ENCODE measurements at places on chromosomes 7 and 10.

DNA sequence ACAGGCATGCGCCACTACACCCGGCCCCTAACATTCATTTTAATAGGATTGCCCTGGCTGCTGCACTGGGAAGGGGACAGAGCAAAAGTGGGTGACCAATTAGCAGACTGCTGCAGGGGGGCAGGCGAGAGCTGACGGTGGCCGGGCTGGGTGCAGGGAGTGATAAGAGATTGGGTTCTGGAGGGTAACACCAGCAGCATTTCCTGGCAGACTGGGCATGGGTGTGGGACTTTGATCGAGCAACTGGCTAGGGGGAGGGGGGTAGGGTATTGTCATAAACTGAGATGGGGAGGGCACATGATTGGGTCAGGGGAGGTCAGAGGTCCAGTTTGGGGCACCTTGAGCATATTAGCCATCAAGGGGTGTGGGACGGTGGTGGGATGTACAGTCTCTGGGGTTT lies 20.2 kb upstream of the AMZ1 start:
- no peak for DNase-seq

DNA sequence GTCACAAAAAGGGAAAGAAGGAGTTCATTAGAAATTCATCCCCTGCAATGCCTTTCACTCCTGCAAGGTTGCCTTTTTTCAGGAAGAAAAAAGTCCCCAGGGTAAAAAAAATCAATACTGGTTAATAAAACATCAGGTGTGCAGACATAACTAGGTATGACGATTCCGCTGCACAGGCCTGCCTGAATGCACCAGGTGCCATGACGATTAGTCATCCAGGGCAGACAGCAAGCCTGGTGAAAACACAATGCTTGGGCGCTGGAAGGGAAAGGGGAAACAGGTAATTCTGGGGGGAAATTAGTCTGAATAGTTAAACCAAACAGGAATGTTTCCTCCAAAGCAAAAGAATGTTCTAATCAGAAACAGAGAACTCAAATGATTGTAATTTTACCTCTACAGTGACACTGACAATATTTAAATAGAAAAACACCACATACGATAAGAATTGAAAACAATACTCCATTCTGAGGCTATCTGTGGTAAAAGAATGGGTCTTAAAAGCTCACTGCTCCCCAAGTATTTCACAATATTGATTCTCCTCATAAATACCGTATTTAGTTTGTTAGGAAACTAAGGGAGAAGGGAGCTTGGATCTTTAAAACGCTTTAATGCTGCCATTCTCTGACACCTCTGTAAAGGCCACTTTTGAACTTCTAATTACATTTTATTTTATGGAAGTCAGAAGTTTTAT lies 45.2 kb downstream of the VPS41 start:
- no peak for DNase-seq

DNA sequence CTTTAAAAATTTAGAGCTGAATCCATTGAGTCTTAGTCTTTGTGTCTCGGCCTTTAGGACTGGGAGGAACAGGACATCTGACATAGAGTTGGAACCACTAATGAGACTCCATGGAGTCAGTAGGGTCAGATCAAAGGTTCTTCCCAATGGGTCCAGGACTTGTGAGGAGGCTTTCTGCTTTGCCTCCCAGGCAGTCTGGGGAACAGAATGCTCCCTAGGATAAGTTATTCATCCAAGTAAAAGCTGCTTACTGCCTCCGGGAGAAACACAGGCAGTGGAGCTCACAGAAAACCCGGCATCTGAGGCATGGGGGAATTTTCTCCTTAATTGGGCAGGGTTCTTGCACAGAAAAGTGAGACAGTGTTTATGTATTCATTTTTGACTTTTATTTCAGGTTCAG lies 216.4 kb downstream of the SEC23IP start:
- DNase-seq: no peak

DNA sequence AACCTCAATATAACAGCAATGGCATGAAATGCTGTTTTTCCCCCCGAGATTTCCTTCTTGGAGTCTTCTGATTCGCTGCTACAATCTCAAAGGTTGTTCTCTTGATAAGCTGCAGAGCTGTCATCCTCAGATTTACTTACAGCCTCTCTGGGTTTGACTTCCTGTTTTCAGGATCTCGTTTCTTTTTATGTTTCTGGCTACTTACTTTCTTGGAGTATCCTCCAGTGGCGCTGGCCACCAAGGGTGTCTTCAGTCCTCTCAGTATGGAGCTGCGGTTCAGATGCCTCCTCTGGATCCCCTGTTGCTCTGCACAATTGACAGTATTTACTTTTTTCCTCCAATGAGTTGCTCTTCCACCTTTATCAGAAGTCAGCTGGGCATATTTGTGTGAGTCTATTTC lies 152.0 kb upstream of the TMEM72 start:
- no peak for DNase-seq

DNA sequence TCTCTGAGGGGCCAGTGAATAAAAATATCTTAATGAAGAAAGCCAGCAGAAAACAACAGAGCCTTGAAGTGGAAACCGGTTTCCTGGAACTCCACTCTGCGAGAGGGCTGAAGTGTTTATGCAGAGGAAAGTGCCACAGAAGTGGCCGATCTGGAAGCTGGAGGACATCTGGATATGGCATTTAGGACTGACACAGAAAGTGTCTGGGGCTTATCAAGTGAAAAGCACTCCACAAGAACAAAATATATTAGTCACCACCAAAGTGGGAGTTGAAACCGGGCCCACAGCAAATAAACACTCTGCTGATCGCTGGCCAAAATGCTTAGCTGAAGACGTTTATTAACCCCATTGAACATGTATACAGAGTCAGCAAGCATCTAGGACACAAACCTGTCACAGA lies 7.8 kb downstream of the NOD1 start:
- no peak for DNase-seq

GRCh38 chr7:96833676-96834453 lies 124.2 kb upstream of the SEM1 start:
- DNase-seq: no peak

- no peak for DNase-seq
These were observed 201.6 kb upstream of the FZD8 start for GRCh38 chr10:35843524-35844181.

GRCh38 chr7:1131471-1132265 lies 28.3 kb downstream of the ZFAND2A start:
- DNase-seq: no peak

- no peak for DNase-seq
These were observed 243.9 kb downstream of the ZMYND11 start for GRCh38 chr10:378930-379704.

- no peak for DNase-seq
These were observed 712 bp downstream of the ITPRIP start for GRCh38 chr10:104337521-104337984.

DNA sequence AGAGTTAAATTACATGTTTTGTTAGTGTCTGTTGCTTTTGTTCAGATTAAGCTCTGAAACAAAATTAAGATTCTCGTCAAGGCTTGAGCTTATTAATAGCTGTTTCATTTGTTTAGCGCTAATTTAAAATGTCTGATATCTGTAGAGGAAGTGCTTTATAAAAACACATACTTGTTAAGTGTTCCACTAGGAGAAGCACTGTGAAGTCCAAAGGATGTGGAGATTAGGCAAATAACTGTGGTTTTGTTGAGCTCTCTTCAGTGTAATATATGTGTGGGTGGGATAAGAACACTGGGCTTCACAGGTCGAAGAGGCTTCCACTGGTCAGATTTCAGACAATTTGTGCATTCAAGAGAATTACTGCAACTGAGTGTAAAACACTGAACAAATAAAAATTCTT lies 242.0 kb downstream of the AUTS2 start:
- no peak for DNase-seq

- no peak for DNase-seq
These were observed 23.9 kb downstream of the HECTD2 start for GRCh38 chr10:91434041-91434440.

GRCh38 chr7:100173806-100174495 lies 3.2 kb downstream of the GPC2 start:
- no peak for DNase-seq

GRCh38 chr7:108114117-108114841 lies 15.9 kb downstream of the LAMB4 start:
- no peak for DNase-seq

- DNase-seq: no peak
These were observed 3.5 kb downstream of the SH2D4B start for GRCh38 chr10:80540981-80541750.

- DNase-seq: no peak
These were observed 705.5 kb downstream of the POM121L12 start for GRCh38 chr7:53740971-53741370.

GRCh38 chr7:132643302-132643701 lies 67.0 kb upstream of the PLXNA4 start:
- no peak for DNase-seq

GRCh38 chr10:51186361-51186760 lies 112.1 kb downstream of the PRKG1 start:
- DNase-seq: no peak

DNA sequence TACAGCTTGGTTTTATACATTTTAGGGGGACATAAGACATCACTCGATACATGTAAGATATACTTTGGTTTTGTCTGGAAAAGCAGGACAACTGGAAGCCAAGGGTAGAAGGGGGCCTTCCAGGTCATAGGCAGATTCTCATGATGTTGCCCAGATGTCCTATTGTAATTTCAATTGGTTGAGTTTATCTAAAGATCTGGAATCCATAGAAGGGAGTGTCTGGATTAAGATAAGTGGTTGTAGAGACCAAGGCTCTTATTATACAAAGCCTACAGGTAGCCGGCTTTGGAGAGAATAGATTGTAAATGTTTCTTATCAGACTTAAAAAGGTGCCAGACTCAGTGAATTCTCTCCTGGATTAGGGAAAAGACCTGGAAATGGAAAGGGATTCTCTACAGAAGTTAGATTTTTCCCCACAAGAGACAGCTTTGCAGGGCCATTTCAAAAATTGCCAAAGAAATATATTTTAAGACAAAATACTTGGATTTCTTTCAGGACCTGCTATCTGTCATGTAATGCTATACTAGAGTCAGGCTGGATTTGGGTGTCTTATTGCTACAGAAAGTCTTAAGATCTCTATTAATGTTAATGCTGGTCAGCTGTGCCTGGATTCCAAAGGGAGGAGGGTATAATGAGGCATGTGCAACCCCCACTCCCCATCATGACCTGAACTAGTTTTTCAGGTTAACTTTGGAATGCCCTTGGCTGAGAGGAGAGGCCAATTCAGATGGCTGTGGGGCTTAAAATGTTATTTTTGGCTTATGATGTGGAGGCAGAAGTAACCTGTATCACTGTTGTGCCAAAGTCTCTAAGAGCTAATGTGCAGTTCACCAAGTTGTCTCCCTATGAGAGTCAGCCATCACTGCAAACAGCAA lies 511.1 kb upstream of the C7orf33 start:
- no peak for DNase-seq

- DNase-seq: no peak
These were observed 1.8 kb downstream of the A1CF start for GRCh38 chr10:50883629-50884028.

GRCh38 chr10:94103801-94104221 lies 110.1 kb downstream of the PLCE1 start:
- no peak for DNase-seq

DNA sequence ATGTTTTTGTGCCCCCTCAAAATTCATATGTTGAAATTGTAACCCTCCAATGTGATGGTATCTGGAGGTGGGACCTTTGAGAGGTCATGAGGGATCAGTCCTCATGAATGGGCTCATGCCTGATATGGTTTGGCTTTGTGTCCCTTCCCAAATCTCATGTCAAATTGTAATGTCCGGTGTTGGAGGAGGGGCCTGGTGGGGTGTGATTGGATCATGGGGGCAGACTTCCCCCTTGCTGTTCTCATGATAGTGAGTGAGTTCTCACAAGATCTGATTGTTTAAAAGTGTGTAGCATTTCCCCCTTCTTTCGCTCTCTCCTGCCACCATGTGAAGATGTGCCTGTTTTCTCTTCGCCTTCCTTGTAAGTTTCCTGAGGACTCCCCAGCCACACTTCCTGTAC lies 53.4 kb downstream of the TLL2 start:
- DNase-seq: no peak

GRCh38 chr7:138618933-138619332 lies 82.2 kb downstream of the SVOPL start:
- no peak for DNase-seq

GRCh38 chr7:84204655-84205054 lies 10.1 kb upstream of the SEMA3A start:
- no peak for DNase-seq

- no peak for DNase-seq
These were observed 88.8 kb downstream of the SLC25A13 start for GRCh38 chr7:96233084-96233483.

DNA sequence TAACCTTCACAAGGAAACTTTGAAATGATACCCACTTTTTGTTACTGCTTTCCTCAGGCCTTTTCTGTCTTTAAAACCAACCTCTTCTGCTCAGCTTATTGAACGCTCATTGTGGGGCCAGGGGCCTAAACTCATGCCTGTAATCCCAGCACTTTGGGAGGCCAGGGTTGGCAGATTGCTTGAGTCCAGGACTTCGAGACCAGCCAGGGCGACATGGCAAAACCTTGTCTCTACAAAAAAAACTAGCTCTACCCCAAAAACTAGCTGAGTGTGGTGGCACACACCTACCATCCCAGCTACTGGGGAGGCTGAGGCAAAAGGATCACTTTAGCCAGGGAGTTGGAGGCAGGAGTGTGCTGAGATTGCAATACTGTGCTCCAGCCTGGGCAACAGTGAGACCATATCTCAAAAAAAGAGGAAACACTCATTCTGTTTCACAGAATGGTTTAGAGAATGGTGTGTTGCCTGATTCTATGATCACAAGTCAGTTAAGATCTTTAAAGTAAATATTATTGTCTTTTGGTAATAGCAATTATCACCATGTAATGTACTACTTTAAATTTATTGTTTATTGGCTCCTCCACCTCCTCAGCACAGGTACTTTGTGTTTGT lies 51.1 kb downstream of the KCTD7 start:
- DNase-seq: no peak

DNA sequence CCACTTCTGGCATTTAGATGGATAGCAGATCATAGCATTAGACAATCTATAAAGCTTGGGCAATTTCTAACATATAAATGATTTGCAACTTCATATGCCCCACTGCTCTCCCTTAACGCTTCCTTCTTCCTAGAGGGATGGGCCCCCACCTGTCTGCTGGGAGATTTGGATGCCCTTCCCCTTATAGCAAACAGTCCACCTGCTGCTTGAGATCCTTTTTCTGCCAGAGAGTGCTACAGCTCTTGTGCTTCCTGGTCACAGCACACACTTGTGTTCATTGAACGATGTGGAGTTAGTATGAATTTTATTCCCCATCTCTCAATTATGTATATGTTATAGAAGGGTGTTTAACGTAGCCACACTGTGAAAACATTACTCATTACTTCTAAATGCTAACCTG lies 10.4 kb upstream of the PCGF5 start:
- no peak for DNase-seq

DNA sequence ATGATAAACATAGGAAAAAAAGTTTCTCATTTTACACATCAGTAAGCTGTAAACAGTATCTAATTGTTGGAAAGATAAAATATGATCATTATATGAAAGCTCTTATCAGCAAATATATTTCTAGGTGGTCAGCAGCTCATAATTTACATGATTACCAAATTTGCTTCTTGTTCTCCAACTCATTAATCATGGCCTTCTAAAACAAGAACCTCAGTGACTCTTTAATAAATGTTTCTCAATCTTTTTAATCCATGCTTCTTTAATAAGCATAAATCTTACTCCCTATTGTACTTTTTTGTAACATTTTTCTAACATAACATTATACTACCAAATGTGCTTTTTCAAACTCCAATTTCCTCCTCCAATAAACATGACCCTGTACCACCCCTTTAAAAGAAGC lies 5.9 kb downstream of the ITGB1 start:
- no peak for DNase-seq
